ENCODE measurements at places on chromosomes 5 and 9. TPM values are rescaled to one million over a fixed set of nuclear protein-coding genes. Genes with fewer than 3 reads are reported as not detected.

DNA sequence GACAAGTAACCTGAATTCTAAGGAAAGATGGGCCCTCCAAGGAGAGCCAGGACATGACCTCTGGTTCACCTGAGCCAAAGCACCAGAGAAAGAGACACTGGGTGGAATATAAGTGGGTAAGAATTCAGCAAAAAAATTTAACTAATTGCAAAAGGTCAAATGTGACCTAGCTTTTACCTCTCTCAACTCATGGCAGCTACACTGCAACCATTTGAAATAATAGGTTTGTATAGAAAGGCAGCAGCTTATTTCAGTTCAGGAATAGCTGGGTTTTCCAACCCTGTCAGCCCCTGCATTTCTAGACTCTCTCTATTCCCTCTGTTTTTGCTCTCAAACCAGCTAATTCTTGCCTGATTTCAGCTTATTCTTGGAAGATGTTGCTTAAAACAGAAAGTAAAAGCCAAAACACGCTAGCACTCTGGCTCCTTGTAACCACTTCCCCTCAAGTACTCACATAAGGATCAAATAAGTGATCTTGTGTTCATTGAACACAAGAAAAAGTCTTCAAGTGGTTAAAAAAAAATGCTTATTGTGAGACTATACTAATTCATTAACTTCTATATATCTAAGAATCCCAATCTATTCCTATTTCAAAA lies 101.1 kb upstream of the NR4A3 start:
- no peak for DNase-seq

- no peak for DNase-seq
Observed at GRCh38 chr9:100856238-100856637, 172.3 kb upstream of the PLPPR1 start.

DNA sequence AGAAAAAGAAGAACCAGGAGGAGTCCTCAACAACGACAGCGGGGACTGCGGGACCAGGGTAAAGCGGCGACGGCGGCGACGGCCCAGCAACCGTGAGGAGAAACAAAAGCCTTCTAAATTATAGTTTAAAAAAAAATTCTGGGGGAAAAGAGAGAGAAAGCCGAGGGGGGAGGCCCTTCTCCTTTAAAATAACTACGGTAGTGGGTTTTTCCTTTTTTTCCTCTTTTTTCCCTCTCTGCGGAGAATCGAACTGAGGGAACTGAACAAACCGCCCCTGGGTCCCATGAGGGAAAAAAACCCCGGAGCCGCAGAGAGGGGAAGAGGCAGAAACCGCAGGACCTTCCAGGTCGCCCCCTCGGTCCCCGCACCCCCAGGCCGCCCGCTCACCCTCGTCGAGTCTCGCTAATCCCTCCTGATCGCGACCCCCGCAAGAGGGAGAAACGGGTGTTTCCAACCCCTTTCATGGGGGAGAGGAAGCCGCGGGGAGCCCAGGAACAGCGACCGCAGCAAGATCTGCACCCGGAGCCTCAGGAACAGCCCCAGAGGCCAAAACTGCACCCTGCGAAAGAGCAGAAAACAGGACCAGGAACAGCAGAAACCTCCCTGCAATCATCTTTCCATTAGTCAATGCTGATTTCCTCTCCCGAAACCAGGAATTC lies 453 bp downstream of the CPEB4 start:
- DNase-seq: peak; percentile 41

GRCh38 chr5:5271786-5272321 lies 131.7 kb downstream of the ADAMTS16 start:
- no peak for DNase-seq

- peak; percentile 44 for DNase-seq
Observed at GRCh38 chr9:111582888-111583287, 16.6 kb downstream of the PTGR1 start.

The IL7R gene
- total RNA-seq: 1.3 TPM

The CDC20B gene
- total RNA-seq: under 0.01 TPM

The IGFBPL1 gene
- total RNA-seq: under 0.01 TPM
